Activated CD8-positive, alpha-beta T cell treated with anti-CD3 and anti-CD28 coated beads, Interleukin-2, amount 10 ng/mL, durations not matched to agents 7 days and 5 days (primary cell): ENCODE measurements at places on chromosomes 13 and 19. TPM values are rescaled to one million over a fixed set of nuclear protein-coding genes. Genes with fewer than 3 reads are reported as not detected.

DNA sequence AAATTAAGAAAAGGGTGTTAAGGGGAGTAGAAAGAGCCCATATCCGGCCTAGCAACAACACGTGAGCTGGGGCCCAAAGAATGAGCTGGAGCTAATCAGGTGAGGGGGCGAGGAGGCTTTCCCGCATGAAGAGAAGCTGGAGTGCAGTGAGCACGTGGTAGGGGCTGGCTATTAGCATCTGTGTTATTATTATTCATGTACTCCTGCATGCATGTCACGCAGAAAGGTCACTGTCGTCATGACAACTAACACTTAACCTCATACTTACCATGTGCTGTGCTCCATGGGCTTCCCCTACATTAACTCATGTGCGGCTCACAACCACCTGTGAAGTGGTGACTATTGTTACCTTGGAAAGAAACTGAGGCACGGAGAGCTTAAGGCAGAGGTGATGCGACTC, 227.6 kb upstream of the UBL3 start:
- peaks cover 6% of the 10 kb centered on the region for H3K27me3 ChIP-seq
- no peaks in the 10 kb centered on the region for H3K4me1 ChIP-seq
- peak; percentile 10 for DNase-seq
- no peak overlapping the region for H3K4me3 ChIP-seq

The WTIP gene
- total RNA-seq, result 0.68 TPM

DNA sequence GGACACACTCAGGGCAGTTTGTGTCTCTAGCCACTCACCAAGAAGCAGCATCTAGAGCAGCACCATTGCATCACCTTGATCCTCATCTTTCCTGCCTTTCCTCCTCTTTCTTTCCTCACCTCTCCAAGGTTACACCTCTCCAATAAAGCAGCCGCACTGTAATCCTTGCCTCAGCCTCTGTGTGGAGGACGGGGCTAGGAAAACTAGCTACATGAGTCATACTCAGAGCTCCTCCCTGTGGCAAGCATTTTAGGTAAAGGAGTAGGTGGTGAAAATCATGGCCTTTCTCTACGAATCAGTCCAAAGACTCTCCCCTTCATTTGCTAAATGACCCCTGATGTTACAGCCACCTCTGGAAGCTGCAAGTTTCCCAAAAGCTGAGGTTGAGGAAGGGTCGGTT, 108.9 kb downstream of the DNAJC15 start:
- H3K27ac ChIP-seq, result no peak overlapping the region
- H3K4me3 ChIP-seq, result no peak overlapping the region
- no peaks in the 10 kb centered on the region for H3K36me3 ChIP-seq
- peaks cover 11% of the 10 kb centered on the region for H3K4me1 ChIP-seq
- DNase-seq, result no peak
- peaks cover 5% of the 10 kb centered on the region for H3K27me3 ChIP-seq

The C13orf42 gene
- total RNA-seq, result not detected

The WIZ gene
- 32.7 TPM for total RNA-seq

- no peaks in the 10 kb centered on the region for H3K27me3 ChIP-seq
- H3K4me1 ChIP-seq, result peaks cover 48% of the 10 kb centered on the region
- H3K27ac ChIP-seq, result no peak overlapping the region
- peaks cover 49% of the 10 kb centered on the region for H3K36me3 ChIP-seq
Measured at GRCh38 chr13:30623392-30623791, 5.7 kb downstream of the USPL1 start.

DNA sequence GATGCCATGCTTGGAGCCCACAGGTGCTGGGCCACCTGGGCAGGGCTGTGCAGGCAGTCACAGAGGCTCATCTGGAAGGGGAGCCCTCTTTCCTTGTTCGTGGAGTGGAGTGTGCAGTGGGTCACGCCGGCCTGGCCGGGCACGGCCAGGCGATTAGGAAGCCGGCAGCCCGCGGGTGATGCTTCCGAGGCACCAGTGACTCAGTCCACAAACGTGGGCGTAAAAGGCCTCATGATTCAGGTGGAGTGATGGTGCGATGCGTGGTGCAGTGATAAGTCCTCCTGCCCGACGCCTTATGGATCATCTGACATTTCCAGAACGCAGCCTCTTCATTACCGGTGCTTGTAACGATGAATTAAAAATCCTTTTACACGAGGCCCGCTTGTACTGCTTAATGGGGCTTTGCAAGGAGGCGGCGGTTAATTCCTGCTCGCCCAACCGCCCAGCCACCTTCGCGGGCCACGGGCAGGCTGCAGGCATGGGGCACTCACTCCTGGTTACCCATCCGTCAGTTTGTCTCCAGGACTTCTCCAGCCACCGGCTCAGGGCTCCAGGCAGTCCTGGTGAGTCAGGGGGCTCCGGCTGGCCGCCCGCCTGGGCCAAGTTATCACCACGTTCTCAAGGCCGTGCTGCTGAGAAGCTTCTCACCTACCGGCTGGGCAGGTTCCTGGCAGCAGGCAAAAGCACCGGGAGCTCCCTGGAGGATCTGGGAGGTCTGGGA, 172.4 kb downstream of the KDM4B start:
- H3K4me1 ChIP-seq, result peaks cover 47% of the 10 kb centered on the region
- peaks cover 2% of the 10 kb centered on the region for H3K27me3 ChIP-seq
- H3K27ac ChIP-seq, result no peak overlapping the region
- H3K36me3 ChIP-seq, result peaks cover 57% of the 10 kb centered on the region
- DNase-seq, result no peak

DNA sequence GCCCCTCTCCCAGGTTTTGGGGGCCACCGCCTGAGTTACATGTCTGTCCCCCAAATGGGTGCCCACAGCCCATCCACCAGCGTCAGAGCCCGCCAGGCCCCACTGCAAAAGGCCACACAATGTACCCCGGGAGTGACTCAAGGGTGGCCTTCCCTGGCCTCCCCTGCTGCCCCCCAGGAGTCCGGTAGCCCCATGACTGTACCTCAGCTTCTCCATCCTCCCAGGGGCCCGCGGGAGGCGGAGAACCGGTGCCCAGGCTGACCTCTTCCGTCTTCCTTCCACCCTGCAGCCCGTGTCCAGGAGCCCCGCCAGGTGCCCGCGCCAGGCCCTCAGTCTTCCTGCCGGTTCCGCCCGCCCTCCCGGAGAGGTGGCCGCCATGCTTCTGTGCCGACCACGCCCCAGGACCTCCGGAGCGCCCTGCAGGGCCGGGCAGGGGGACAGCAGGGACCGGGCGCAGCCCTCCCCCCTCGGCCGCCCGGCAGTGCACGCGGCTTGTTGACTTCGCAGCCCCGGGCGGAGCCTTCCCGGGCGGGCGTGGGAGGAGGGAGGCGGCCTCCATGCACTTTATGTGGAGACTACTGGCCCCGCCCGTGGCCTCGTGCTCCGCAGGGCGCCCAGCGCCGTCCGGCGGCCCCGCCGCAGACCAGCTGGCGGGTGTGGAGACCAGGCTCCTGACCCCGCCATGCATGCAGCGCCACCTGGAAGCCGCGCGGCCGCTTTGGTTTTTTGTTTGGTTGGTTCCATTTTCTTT, 10.3 kb downstream of the CBARP start:
- no peaks in the 10 kb centered on the region for H3K27me3 ChIP-seq
- no peak overlapping the region for H3K4me3 ChIP-seq
- H3K36me3 ChIP-seq, result peaks cover 9% of the 10 kb centered on the region
- H3K4me1 ChIP-seq, result no peaks in the 10 kb centered on the region
- DNase-seq, result no peak
- no peak overlapping the region for H3K27ac ChIP-seq
